ENCODE measurements at places on chromosomes 7 and 10.

DNA sequence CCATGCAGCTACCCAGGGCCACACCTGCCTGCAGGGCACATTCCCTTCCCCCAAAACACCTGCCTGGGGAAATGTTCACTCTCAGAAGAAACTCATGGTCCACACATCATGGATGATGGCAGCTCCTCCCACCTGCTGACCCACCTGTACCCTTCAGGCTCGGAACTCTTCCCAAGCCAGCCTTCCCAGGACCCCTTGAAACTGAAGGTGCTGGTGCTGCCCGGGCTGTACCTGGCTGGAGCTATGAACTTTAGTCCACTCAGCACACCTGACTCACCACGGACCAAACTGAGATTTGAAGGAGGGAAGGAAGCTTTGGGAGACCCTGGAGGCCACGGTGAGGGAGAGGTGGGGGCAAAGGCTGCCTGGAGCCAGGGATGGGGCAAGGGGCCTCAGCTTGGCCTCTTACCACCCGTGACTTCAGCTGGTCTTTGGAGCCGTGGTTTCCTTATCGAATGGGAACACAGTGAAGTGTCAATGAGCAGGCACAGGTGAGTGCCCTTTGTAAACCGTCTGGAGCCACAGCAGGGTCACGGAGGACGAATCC lies 30.1 kb upstream of the INPP5A start:
- no peak for DNase-seq

GRCh38 chr7:2873146-2873545 lies 29.0 kb upstream of the GNA12 start:
- no peak for DNase-seq

GRCh38 chr10:132712743-132713142 lies 73.2 kb downstream of the NKX6-2 start:
- no peak for DNase-seq

GRCh38 chr7:82506702-82507101 lies 63.1 kb upstream of the CACNA2D1 start:
- DNase-seq, result no peak

DNA sequence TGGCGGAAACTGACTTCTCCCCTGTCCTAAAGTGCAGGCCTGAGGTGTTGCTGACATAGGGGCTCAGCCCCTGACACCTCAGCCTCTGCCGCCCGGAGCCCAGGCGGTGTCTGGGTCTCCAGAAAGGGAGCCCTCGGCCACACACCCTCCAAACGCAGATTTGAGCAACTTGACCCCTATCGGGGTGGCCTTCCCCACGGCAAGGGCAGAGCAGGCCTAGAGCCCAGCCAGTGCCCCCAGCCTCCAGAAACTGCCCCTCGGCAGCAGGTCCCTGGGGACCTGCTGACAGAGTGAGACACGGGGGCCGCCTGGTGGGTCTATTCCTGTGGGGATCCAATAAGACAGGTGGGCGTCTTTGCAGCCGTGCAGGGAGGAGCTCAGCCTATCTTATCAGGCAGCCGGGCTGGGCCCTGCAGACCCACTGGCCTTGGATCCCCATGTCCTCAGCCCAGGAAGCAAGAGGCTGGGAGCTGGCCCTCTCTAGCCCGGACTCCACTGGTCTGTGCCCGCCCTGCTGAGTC lies 11.0 kb downstream of the TMEM184A start:
- DNase-seq, result no peak

- no peak for DNase-seq
Measured at GRCh38 chr10:110074758-110075671, 67.2 kb downstream of the ADD3 start.

DNA sequence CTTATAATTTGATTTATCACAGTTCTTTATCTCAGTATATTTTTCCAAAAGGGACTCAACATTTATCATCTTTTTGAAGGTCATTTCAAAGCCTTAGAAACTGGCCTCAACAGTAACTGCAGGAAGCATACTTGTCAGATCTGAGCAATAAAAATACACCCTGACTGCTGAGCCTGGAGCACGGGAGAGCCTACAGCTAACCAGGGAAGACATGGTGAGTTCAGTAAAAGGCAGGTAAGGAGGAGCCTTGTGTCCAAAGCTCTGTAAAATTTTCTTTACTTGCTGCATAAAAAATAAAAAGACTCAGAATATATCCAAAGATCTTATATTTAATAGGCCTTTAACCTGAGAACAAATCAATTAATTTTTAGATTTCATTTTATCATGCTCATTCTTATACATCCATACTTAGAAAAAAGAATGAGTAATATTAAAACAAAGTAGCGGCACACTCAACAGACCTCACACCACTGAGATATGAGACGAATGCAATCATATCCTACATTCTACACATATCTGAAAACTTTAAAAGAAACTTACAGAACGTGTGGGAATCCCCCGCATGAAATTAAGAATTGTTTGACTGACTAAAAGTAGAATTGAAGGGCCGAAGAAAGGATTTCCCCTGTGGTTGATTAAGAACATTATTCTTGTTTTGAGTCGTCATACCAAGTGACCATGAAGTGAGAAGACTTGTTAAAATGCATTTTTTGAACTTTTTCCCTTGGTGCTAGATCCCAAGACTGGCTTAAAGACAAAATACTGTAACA lies 296.4 kb upstream of the MKLN1 start:
- no peak for DNase-seq

- peak; percentile 21 for DNase-seq
Measured at GRCh38 chr10:125064681-125065492, 95.5 kb downstream of the CTBP2 start.

DNA sequence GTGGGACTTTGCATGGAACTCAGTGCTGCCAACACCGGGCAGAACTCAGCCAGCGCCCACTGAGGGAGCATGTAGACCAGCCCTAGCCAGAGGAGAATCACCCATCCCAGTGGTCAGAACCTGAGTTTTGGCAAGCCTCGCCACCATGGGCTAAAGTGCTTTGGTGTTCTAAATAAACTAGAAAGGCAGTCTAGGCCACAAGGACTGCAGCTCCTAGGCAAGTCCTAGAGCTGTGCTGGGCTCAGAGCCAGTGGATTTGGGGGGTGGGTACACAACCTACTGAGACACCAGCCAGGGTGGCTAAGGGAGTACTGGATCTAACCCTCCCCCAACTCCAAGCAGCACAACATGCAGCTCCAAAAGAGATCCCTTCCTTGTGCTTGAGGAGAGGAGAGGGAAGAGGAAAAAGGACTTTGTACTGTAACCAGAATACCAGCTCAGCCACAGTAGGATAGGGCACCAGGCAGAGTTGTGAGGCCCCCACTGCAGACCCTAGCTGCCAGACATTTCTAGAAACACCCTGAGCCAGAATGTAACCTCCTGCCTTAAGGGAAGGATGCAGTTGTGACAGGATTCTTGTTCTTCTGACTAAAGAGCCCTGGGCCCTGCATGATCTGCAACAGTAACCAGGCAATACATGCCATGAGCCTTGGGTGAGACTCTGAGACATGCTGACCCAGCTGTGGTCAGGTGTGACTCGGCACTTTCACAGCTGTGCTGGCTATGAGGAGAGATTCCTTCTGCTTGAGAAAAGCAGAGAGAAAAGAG lies 24.4 kb downstream of the GSDME start:
- peak; percentile 70 for DNase-seq

GRCh38 chr10:23198610-23198939 lies 6.5 kb downstream of the PTF1A start:
- DNase-seq, result no peak

DNA sequence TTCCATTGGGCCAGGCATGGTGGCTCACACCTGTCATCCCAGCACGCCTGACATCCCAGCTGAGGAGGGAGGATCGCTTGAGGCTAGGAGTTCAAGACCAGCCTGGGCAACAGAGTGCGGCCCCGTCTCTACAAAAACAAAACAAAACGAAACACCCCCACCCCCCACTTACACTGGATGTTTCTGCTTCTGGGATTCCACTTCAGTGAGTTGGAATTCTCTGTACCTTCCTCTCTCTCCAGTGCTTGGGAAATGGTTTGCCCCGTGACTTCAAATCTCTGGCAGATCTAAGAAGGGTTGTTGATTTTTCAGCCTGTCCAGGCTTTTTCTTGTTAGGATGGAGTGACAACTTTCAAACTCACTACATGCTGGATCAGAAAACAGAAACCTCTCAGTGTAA lies 106.9 kb downstream of the ANLN start:
- no peak for DNase-seq

DNA sequence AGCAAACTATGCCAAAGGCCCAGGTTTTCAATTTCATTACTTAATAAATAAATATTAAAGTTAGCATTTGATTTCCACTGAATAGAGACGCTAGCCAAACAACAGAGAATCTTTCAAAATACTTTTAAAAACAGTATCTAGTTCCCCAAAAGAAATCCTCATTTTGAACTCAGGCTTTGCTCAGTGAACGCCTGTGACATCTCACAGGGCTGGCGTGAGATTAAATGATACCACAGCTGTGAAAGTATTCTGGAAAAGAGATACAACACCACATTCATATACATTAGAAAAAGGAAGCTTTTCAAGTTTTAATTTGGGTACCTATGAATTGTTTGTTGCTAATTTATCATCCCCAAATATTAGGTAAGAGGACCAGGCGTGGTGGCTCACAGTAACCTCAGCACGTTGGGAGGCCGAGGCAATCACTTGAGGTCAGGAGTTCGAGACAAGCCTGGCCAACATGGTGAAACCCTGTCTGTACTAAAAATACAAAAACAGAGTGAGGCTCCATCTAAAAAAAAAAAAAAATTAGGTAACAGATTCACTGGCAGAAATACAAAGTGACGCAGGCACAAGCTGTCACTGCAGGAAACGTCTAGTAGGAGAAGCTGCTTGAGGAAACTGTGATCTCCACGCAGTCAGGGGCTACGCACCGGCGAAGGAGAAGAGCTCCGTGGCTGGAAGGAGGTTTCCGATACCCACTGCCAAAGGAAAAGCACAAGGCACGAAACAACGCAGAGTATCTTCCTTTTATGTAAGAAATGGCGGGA lies 50.0 kb downstream of the AMZ1 start:
- DNase-seq, result no peak

DNA sequence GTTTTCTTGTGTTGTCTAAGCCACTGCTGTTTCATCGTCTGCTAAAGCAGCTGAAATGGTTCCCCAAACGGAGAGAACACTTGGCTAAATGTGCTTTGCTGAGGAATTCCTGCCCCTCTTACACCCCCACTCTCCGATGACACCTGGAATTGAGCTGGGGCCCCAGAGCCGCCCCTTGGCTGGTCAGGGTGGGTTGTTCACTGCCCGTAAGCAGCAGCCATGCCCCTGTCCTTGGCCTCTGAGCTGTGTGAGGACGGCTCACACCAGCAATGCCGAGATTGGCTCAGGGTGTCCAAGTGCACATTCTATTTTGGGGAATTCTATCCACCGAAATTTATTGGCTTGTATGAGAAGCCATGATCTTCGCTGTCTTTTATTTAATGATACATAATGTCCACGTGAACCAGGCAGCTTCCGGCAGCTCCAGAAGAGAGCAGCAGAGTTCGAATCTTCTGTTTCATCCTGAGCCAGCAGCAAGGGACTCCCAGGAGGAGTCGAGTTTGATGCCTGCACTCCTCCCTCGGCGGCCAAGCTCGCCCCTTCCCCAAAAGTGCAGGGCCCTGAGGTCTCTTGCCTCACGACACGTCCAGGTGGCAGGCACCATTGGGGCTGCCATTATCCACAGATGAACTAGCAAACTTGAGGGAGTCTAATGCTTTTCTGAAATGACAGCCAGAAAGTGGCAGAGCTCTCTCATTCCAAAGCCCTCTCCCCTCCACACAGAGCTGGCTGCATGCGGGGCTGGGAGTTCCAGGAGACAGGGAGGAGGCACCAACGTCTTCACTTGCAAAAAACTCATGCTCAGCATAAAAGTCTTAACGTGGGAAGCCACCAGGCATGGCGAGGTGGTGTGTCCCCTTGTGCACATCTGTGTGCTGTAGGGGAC lies 114.0 kb downstream of the WDR37 start:
- no peak for DNase-seq

DNA sequence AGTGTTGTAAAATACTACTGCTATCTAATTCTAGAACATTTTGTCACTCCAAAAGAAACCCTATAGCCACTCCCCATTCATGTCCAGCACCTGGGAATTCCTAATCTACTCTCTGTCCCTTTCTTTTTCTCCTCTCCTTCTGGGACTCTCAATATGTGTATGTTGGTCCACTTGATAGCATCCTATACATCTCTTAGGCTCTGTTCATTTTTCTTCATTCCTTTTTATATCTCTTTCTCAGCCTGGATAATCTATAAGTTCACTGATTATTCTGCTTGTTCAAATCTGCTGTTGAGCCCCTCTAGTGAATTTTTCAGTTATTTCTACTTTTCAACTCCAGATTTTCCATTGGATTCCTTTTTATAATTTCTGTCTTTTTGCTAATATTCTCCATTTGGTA lies 108.6 kb downstream of the CCDC3 start:
- DNase-seq, result no peak

GRCh38 chr7:155108144-155108901 lies 38.2 kb downstream of the HTR5A start:
- DNase-seq, result no peak

DNA sequence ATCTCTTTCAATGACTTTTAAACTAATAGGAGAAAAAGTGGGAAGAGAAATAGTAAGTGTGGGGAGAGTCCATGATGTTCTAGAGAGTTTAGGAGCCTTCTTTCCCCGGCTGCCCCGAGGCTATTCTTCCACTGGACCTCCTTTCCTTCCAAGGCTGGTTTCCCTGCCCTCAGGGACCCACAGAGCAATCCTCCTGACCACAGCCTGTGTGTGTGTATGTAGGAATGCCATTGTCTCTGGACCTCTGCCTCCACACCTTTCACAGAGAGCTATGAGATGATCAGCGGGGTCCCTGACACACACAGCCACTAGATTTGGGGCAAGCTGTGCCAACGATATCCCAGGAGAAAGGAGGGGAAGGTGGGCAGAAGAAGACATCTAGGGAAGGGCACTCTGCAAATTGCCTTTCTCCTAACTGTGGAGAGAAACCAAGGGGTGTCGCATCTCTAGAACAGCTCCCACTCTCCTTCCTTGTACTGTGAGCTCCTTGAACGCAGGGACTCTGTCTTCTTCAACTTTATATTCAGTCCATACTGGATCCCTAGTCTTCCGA lies 13.3 kb upstream of the CHCHD3 start:
- peak; percentile 37 for DNase-seq

GRCh38 chr10:29265210-29265768 lies 23.6 kb upstream of the LYZL1 start:
- DNase-seq, result no peak

- DNase-seq, result no peak
Measured at GRCh38 chr10:107800061-107800460, 635.6 kb upstream of the SORCS1 start.

- DNase-seq, result no peak
Measured at GRCh38 chr7:157964016-157964415, 623.6 kb downstream of the PTPRN2 start.

- no peak for DNase-seq
Measured at GRCh38 chr7:30177965-30178364, 43.2 kb downstream of the MTURN start.

DNA sequence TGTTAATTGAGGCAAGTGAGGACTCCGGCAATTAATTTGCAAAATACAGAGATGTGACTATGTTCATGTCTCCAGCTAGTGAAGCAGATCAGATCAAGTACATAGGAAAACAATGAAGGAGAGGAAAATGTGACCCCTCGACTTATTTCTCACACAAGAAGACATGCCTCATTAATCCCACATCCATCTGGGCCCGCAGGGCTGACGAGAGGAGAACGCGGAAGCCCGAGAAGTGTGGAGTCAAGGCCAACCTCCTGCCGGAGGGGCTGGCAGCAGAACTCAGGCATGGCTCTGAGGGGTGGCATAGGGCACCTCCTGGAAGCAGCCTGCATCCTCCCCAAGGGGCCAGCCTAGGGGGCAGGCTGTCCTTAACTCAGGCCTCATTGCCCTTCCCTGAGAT lies 54.4 kb downstream of the ZNF503 start:
- DNase-seq, result no peak

All from NCI-H226 (cell line).